ENCODE measurements at places on chromosomes 16 and 17.

DNA sequence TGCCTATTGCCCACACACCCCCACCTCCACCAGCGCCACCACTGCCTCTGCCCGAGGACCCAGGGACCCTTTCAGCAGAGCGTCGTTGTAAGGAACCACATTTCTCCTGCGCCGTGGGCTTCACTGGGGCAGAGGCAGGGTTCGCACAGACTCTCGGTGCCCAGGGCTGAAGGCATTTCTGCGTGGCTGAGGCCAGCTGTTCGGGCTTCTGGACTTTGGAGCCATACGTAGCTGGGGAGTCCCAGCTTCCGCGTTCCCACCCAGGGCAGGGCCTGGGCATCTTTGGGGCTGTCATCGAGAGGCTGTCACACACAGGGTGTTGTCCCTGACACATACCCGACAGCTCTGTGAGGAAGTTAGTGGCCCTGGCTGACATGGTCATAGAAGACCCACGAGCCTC, 16.0 kb upstream of the SMIM5 start:
- DNase-seq: no peak

GRCh38 chr16:24116046-24116776, 139.9 kb upstream of the CACNG3 start:
- no peak for DNase-seq

DNA sequence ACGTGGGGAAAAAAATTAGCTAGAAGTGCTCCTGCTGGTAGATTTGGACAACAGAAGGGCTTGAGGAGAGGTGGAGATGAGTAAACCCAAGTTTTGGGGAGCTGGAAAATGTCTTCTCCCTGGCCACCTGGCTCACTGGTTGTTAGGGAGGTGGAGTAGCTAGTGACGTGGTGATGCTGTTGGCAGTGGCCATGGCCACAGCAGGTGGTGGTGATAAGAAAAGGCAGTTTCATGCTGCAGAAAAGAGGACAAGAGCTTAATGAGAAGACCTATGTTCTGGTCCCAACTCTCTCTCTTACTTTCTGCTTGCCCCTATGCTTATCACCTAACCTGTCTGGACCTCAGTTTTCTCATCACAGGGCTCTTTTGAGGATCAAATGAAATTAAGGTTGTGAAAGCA, 223.5 kb upstream of the N4BP1 start:
- DNase-seq: no peak

- DNase-seq: no peak
Measured at GRCh38 chr16:79269211-79269863, 331.2 kb downstream of the MAF start.

DNA sequence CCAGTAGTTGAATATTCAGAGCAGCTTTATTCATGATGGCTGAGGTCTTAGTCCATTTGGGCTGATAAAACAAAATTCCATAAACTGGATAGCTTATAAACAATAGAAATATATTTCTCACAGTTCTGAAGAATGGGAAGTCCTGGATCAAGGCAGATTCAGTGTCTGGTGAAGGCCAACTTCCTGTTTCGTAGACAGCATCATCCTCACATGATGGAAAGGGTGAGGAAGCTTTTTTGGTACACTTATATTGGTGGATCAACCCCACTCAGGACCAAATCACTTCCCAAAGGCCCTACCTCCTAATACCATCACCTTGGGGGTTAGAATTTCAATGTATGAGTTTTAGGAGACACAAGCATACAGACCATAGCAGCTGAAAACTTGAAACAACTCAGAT, 224.2 kb downstream of the CYB561 start:
- no peak for DNase-seq

DNA sequence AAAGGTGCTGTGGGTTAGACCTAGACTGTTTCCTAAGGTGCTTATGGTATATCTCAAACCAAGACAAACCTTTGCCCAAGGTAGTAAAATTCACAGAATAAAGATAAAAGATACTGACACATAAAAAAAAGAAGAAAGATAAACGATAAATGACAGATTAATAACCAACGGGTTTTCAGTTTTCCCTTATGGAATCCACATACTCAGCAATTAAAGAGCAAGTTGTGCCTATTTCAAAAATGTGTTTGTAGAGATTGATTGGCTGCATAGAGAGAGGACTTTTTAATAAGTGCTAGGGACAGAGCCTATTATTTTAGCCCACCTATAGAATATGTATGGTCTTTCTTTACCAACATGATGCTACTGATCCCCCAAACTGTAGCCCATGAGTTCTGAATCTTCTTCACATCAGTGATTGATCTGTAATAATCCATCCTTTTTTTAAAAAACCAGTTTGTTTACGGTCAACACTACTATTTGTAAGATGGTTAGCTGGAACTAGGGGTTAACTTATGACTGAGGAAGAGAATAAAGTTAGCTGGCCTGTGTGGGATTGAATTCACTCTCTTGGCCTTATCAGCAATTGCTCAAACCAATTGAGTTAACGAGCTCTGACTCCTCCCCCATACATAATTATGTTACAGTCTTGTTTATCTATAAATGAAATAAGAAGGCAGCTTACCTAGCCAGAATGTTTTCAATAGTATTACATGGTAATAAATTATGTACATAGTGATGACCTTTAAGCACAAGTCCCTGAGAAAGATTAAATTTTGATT, 53.8 kb downstream of the SNX11 start:
- DNase-seq: no peak

- no peak for DNase-seq
Measured at GRCh38 chr17:1830288-1830687, 483 bp downstream of the RPA1 start.

DNA sequence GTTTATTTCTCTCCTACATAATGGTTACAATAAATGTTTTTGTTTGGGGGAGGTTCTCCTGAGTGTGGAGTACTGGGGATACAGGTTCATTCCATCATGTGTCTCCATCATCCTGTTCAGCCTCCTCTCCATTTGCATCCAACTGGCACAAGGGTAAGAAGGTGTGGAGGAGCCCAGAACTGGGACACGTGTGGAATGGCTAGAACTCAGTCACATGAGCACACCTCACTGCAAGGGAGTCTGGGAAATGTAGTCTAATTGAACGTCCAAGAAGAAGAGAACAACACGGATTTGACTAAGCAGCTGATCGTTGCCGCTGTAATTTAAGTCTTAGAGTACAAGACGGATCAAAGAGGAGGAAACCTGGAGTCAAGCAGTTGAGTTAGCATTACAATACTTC, 6.1 kb downstream of the OR1A1 start:
- DNase-seq: no peak

DNA sequence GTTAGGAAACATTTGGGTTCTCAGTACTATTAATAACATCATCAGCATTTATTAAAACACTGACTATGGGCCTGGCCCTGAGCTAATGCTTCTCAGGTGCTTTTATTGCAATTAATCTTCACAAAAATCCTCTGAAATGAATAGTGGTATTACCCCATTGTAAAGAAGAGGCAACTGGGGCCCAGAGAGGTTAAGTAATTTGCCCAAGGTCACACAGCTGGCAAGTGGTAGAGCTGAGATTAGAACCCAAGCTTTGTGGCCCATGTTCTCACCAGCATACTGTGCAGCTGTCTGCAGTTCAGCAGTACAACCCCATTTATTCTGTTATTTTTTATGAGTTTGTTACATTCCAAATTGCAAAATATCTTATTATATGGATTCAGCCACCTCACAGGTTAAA, 82.3 kb downstream of the TBC1D16 start:
- no peak for DNase-seq

GRCh38 chr16:14338236-14338635, 267.1 kb downstream of the MRTFB start:
- no peak for DNase-seq

DNA sequence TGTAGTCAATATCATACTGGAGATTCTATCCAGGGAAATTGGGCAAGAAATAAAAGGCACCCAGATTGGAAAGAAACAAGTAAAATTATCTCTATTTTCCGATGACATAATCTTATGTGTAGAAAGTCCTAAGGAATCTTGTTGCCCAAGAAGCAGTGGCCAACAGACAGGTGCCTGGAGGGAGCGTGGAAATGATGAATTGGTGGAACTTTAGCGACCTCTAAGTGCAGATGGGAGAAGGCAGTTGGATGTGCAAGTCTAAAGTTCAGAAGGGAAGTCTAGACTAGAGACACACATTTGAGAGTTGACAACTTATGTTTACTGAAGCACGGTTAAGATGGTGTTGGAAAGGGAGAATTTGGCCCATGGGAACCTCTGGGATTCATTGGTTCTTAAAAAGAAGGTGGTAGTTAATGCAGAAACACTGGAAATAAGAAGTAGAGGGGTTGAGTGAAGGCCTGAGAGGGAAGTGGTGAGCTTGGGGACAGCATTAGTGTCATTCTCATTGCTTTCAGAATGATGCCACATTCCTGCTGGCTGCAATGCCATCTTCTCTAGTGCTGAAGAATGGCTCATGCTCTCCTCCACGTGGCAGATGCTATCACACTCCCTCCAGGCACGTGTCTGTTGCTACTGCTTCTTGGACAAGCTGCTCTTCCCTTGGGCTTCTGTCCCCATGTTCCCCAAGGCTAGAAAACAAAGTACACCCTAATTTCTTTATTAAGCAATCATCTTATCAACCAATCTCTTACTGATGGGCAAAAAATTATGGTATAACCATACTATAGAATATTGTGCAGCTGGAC, 24.0 kb downstream of the TAT start:
- DNase-seq: no peak

GRCh38 chr16:62652441-62653120, 616.3 kb upstream of the CDH8 start:
- DNase-seq: no peak

DNA sequence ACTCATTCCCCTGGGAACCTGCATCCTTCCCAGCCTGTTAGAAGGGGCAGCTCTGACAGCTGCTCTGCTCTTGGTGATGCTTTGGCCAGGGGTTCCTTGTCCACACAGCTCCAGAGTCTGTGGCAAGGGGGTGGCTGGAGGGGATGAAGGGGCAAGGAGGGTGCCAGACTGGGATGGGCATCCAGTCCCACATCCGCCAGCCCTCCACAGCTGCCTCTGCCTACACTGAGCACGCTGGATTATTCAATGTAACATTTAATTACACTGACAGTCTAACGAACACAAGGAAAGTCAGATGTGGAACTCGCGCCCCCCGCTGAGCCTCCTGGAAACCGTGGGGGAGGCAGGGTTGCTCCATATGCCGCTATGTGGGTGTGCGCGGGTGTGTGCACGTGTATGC, 101.1 kb downstream of the C16orf78 start:
- DNase-seq: no peak

DNA sequence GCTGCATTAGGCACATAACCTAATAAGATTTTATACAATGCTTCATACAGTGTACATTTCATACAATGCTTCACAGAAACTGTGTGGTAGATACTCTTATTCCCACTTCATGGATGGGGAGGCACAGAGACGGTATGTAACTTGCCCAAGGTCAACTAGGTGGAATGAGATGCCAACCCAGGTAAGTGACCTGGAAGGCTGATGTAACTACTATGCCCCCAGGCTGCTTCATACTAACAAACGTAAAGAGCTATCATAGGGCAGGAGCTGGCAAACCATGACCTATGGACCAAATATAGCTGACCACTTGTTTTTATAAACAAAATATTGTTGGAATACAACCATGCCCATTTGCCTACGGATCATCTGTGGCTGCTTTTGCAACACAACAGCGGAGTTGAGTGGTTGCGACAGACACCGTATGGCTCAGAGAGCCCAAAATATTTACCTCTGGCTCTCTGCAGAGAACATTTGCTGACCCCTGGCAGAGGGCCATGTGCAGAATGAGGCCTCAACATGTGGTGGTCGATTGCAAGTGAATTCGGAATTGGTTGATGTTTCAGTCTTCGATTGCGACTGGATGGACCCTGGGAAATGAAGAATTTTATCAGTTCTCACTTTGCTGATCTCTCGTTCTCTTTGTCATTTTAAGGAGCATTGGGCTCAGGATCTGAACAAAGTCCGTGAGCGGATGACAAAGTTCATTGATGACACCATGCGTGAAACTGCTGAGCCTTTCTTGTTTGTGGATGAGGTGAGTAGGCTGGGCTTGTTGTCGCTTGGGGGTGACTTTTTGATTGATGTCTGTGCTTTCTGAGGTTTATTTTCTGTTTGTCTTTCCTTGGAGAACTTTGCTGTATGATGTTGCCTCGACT, 109.7 kb downstream of the PLCG2 start:
- no peak for DNase-seq

DNA sequence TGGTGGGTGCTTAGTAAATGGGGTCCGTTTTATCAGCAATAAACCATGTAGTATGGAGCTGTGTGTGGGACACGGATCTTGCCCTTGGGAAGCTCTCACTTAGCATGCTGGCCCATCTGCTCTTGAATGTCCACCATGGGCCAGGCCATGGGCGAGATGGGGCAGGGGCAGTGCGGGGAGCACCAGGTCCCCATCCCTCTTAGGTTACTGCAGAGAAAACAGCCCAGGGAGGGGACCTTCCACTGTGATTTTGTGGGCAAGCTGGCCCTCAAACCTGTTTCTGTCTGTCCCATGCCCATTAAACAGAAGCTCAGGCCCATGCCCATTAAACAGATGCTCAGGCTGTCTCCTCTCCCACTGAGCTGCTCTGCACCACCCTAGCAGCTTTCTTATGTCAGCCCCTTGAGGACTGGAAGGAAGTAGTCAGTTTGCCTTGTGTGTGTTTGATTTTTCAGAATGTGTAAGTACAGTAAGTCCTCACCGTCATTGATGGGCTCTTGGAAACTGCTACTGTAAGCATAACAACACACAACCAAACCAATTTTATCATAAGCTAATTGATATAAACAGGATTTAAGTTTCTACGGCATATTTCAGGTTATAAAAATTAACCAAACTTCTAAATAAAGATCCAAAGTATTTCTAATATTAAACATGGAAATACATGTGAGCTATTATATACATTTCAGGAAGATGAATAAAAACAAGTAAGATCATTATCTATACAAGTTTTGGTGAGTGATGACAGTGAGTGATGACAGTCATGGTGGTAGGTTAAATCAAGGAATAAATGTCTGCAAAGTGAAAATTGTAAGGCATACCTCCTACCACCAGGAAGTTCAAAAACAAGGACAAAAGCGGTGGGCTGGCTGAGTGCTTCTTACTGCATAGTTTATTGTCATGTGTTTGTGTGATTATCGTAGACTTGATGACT, 11.5 kb downstream of the MPRIP start:
- no peak for DNase-seq

- DNase-seq: no peak
Measured at GRCh38 chr16:61382435-61382834, 653.8 kb downstream of the CDH8 start.

- no peak for DNase-seq
Measured at GRCh38 chr17:63134867-63135266, 168.8 kb downstream of the TANC2 start.

GRCh38 chr17:45226576-45226975, 4.9 kb downstream of the FMNL1 start:
- DNase-seq: no peak

- DNase-seq: no peak
Measured at GRCh38 chr16:2206420-2206779, 1.1 kb downstream of the MLST8 start.

DNA sequence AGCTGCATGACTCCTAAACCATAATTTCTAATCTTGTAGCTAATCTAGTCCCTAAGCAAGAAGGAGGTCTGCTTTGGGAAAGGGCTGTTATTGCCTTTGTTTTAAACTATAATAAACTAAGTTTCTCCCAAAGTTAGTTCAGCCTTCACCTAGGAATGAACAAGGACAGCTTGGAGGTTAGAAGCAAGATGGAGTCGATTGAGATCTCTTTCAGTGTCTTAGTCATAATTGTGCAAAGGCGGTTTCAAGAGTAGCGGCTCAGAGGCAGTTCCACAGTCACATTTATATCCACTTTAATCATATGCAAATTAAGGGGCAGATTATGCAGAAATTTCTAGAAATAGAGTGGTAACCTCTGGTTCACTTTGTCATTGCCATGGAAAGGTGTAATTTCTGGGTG, 17.4 kb downstream of the DRC7 start:
- DNase-seq: no peak
